NCI-H1092 (cell line): ENCODE measurements at places on chromosomes 7 and 10.
A peak's percentile ranks its signal among the peaks of the same experiment; 100 is the strongest.

GRCh38 chr7:44618753-44619152 is 12.3 kb downstream of the OGDH start:
- DNase-seq, result no peak

DNA sequence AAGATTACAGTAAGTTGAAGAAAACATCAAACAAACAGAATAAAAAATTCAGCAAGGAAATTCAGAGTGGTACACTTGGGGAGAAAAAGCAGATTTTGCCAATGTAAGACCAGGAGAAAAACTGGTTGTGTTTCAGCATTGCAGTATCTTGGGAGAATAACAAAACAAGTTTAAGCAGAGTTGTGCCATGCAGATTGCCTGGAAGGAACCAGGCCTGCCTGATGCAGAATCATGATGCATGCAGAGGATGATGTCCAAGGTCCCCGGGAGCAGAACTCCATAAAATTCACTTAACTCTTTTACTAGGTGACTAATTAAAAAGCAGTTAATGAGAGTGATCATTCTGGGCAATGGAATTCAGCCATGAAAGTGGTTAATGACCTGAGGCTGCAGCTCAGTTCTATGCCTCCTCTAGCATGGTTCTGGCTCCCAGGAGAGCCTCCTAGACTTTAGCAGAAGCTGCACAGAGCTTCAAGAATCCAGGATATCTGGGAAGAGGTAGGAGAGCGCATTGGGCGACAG is 379.7 kb upstream of the C7orf33 start:
- DNase-seq, result no peak

DNA sequence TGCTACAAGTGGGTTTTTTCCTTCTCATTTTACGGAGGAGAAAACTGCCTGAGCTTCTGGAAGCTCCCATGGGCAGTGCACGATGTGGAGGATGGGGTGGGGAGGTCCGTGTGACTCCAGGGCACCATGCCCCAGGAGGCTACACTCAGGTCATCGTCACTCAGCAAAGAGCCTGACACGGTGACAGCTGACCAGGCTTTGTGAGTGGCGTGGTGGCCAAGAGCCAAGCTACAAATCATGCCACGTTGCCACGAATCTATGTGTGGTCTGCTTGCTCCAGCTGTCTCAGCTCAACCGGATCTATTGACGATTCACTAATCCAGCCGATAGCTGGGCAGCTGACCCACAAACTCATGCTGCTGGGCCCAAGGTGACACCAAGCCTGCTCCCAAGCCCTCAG is 27.6 kb upstream of the C10orf71 start:
- DNase-seq, result no peak

DNA sequence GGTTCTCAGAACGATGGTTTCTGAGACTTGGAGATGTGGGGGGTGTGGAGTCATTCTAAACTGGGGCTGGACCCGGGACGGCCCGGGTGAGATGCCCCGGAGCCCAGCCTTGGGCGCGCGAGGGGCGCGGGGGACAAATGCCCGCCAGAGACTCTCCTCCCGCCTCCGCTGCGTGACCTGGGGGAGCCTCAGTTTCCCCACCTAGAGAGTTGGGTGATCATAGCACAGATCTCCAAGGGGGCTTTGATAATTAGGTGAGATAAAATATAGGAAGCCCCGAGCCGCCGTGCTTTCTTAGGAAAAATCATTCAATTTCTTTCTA is 658 bp upstream of the FZD8 start:
- no peak for DNase-seq

DNA sequence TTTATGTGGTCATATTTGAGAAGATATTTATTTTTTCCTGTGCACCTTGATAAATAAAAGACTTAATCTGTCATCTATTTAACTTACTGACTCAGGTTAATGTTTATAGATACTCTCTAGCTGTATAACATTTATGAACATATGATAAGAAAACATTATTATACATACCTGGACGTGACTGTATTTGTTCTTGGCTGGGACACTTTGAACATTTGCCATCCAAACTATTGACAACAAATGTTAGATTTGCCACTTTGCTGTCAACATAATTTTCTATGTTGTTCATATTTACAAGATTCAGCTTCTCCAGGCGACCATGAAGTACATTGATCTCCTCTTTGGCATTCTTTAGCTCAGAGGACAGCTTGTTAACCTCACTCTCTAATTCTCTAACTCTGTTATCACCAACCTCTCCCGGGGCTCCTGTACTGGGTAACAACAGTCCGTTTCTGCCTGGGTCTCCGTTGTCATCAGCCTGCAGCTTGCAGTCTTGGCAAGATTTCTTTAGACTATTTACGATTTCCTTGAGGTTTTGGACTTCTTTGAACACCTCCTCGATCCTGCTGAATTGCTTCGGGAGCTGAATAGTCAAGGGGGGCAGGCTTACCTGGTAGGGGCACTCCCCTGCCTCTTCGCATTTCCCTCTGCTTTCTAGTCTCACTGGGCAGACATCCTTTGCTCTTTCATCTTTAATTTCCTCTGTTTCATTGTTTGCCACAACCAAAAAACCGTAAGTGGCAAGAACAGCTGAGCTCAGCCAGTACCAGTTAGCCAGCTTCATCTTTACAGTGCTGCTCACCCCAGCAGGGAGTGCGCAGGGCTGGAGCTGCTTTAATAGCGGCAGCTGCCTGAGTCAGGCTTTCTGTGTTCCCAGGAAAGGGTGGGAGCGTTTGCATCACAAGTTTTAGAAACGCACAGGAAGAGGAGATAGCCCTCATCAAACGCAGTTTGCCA is at the start of gene FGL2:
Gene FGL2, minus strand, starts transcription at position 807 of the 954 bp plus-strand sequence. Its CDS starts 26 bp downstream, at position 781.
- peak; percentile 3 for DNase-seq

- DNase-seq, result no peak
Measured at GRCh38 chr10:100508691-100509150, 10.9 kb downstream of the SEC31B start.

- no peak for DNase-seq
Measured at GRCh38 chr7:33422825-33423645, 293.7 kb downstream of the BBS9 start.

DNA sequence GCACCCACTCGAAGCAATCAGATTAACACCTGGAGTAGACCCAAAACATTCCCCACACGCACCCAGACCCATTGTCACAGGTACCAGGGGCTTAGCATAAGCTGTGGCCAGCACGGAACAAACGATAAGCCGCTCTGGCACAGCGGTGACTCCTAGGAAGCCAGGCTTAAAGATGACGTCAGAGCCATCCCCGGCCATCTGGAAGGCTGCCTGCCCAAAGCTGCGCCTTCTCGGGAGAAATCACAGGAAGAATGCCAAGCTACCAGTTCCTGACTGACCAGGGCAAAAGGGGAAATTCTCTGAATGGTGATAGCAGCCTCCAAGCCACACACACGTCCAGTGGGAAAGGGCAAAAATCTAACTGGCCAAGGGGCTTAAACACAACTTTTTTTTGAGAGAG is 13.0 kb upstream of the WIPI2 start:
- peak; percentile 26 for DNase-seq
